ENCODE measurements at places on chromosomes 6 and 20.

DNA sequence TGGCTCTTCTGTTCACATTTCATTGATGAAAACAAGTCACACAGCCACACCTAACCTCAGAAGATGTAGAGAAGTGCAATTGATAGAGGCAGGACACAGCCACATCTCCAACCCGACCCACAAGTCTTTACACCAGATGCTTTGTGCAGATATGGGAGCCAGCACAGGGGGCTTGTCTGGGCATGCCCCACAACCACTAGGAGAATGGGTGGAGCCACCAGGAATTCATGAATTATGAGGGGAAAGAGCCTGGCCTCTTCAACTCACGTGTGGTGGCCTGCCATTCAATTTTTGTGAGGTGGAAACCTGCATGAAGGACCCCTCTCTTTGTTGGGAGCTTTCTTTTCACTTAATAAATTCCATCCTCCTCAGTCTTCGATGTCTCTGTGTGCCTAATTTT, 79.1 kb downstream of the OGFRL1 start:
- DNase-seq: no peak

DNA sequence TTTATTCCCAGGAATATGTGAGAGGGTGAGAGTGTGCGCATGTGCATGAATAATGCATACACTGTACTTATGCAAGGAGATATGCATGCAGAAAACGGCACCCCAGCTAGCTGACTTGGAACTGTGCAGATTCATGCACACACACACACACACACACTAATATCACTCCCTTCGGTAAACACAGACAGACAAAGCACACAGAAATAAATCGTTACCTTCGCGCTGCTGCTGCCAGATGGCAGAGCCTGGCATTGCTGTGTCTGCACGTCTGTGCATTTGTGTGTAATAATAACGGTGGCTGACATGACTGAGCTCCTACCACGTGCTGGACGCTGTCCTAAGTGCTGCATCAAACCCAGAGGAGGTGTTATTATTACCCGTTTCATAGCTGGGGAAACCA, 36.8 kb downstream of the PREX1 start:
- DNase-seq: no peak

- no peak for DNase-seq
Measured at GRCh38 chr6:155872961-155873360, 417.3 kb upstream of the NOX3 start.

DNA sequence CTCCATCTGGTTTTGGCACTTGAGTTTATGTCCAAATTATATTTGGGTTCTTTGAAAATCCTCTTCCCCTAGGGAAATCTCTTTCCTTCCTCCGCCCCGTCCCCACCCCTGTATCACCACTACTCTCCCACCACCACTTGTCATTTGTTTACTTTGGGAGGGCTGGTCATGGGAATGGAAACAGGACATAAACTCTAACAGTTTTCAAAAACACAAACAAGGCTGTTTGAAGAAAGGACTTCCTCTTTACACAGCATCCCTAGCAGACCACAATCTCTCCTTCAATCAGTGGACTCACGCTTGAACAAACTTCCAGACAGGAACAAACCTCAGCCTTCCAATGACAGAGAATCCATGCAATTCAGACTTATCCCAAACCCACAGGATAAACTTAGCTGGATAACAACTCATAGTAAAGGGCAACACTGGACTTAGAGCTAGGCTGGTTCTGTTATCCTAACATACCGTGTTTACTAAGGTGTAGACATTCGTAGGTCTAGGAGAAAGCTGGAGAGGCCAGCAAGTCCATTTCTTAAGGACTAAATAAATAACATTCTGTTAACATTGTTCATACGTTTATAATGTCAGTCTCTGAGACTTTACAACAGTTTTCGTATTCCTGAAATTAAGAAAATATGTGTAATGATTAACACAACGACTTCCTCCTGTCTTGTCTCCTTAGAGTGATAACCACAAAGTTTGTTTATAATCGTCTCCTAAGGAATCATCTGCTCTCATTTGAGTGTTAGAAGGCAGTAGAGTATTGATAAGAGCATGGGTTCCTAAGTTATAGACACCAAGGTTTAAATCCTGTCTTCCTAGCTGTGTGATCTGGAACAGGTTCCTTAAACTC, 44.1 kb upstream of the CTAGE9 start:
- DNase-seq: no peak

GRCh38 chr6:64429926-64430325, 794.3 kb downstream of the PHF3 start:
- no peak for DNase-seq

DNA sequence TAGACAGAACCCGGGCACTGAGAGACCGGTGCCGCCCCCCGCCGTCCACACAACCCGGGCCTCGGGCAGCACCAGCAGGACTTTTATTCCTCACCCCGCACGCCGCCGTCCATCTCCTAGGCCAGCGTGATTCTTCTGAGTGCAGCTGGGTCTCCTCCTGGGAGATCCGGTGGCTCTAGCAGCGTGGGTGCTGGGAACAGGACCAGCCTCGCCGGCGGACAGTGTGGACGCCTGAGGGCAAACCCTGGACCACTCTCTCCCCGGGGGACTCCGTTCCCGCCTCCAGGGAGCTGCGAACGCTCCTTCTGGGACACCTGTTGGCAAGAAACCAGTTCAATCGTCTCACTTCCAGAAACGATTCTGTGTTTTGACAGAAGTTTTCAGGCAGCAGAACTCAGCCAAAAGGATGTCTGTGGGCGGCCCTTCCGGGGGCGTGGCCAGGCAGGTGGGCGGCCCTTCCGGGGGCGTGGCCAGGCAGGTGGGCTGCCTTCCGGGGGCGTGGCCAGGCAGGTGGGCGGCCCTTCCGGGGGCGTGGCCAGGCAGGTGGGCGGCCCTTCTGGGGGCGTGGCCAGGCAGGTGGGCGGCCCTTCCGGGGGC, 130.7 kb downstream of the DLL1 start:
- no peak for DNase-seq

GRCh38 chr20:20519269-20519668, 151.4 kb downstream of the INSM1 start:
- no peak for DNase-seq

DNA sequence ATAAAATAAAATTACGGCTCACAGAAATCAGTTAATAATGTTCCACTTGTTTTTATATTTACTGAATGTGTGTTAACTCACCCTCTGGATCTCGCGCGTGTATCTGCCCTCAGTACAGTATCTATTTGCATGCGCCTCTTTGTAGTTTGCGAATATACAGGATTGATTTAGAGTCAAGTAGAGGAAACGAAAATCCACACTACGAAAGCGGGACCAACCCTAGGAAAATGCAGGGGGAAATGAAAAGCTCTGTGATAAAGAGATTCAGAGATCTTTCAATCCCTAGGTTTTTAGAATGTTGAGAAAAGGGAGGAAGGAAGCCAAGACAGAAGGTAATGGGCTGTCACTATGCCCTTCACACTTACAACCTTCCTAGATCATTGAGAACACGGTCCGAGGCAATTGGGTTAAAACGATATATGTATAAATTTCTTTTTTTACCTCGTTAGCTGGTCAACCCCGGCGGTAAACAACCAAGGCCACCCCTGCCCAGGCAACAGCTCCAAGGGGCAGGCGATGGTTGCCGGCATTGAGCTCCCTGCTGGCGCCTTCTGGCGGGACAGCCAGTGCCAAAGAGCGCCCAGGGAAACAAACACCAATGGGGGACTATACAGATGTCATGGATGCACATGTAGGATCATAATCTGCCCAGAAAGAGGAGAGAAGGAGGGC, 792 bp upstream of the FUT9 start:
- DNase-seq: no peak

GRCh38 chr6:104702126-104702841, 157.4 kb downstream of the HACE1 start:
- no peak for DNase-seq

GRCh38 chr6:24183584-24183983, 57.6 kb downstream of the NRSN1 start:
- no peak for DNase-seq

DNA sequence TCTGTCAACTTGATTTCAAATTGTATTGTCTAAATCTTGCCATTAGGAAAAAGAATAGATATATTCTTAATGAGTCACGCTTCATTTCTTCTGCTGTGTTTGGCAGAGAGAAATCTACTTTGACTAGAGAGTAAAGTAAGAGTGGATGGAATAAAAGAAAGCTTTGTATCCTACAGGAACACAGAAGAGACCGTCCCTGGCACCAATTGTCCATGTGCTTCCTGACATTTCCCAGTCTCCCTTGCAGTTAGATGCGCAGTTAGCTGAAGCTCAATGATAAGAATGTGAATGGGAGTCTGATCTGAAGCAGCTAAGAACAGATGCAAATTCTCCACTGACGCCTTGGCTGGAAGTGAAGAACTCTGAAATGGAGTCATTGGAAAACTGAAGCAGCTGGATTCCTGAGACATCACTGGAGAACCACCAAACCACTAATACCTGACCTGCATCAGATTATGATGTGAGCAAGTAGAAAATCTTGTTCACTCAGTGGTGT, 528.2 kb upstream of the MARCKS start:
- no peak for DNase-seq

DNA sequence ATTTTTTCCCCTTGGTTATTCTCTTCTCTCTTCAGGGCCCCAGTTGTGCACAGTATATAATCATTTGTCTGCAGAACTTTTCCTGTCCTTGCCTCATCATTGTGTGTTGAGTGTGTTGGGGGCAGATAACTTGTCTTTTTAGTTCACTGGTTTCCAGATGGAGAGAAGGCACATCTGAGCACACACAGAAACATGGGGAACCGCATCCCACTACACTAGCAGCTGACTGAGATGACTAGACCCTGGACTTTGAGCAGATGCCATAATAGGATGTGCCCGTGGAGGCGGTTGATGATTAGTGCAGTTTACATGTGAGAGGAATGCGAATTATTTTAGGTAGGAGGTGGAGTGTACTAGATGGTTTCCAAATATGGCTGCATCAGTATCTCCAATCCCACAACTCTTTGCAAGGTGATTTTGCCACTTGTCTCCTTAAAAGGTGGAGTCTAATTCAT, 26.5 kb upstream of the SH3BGRL2 start:
- DNase-seq: no peak

- no peak for DNase-seq
Measured at GRCh38 chr6:33727932-33728331, 16.4 kb upstream of the UQCC2 start.

DNA sequence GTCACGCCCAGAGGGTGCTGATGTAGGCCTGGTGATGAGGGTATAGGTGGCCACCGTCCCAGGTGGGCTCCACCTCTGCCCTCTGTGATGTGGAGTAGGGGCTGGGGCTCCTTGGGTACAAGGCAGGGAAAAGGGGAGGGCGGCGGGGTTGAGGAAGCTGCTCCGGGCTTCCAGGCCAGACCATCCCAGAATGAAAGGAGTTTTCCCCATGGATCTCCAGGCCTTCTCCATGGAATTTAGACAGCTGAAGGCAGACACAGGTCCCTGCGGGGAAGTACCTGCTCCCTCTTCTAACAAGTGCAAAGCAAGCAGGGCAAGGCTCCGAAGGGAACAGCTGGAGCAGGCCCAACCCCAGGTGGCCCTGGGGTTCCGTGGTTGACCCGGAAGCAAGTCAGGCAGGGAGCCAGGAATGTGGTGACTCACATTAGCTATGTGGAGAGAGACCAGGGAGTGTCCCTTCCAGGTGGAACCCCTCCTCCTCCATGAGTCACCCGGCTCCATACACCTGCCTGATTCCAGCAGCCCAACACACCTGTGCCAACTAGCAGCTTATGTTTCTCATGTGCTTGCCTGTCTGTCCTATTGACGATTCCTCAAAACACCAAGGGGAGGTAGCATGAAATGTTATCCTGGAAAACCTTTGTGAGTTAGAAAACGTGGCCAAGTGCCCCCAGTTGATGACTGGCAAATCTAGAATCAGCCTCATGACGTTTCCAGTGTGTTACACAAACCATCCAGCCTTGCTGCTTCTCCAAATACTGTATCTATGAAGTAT, 59.7 kb upstream of the SNX9 start:
- DNase-seq: no peak

GRCh38 chr6:12586721-12587480, 129.7 kb upstream of the PHACTR1 start:
- no peak for DNase-seq

GRCh38 chr6:9659848-9660247, 755.0 kb downstream of the TFAP2A start:
- no peak for DNase-seq

GRCh38 chr20:57546956-57547649, 13.8 kb upstream of the PCK1 start:
- no peak for DNase-seq
